Daoy (cell line): ENCODE measurements at places on chromosomes 2 and 18. TPM values are rescaled to one million over a fixed set of nuclear protein-coding genes. Genes with fewer than 3 reads are reported as not detected.

DNA sequence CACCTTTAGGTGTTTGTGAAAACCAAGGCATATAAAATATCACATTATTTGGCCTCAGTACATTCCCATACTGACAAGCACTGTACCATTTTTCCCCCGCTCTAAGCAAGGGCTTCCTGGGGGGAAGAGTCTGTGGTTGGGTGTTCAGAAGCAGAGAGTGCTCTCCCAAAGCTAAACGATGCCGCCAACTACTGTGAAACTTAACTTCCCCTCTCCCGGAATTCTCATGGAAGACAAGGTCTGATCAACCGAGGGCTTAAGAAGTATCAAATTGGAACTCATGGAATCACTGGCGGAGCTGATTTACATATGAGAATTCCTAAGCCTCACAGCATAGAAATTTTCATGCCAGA, 433 bp upstream of the MFF start:
- peak; percentile 10 for DNase-seq

TFPI gene
- total RNA-seq: 43.8 and 54.8 TPM in 2 replicates

DNA sequence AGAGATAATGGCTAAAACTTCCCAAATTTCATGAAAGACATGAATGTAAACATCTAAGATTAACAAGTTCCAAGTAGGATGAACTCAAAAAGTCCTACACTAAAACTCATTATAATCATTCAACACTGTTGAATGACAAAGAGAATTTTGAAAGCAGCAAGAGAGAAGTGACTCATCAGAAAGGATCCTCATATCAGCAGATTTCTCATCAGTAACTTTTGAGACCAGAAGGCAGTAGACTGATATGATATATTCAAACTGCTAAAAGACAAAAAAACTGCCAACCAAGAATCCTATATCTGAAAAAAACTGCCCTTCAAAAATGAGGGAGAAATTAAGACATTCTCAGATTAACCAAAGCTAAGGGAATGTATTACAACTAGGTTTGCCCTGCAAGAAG, 130.6 kb upstream of the OTX1 start:
- DNase-seq: no peak

- DNase-seq: no peak
Measured at GRCh38 chr2:212770240-212770639, 231.6 kb upstream of the ERBB4 start.

DNA sequence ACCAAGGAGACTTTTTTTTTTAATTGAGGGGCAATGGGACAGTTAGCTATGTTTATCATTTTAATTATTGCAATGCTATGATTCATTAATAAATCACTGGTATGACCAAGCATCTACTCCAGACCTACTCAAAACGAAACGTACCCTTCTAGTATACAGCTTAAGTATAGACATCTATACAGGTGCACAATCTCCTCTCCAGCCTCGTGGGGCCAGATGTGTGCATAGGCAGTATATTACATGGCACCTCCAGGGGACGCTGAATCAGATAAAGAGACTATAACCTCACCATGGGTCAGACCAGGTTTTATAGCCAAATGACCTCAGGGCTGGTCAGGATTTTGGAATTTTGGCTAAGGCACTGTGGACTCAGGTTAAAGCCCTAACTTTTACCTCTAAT, 86.6 kb downstream of the SS18 start:
- no peak for DNase-seq
